ENCODE measurements at places on chromosomes 2 and 18. TPM values are rescaled to one million over a fixed set of nuclear protein-coding genes. Genes with fewer than 3 reads are reported as not detected.

DNA sequence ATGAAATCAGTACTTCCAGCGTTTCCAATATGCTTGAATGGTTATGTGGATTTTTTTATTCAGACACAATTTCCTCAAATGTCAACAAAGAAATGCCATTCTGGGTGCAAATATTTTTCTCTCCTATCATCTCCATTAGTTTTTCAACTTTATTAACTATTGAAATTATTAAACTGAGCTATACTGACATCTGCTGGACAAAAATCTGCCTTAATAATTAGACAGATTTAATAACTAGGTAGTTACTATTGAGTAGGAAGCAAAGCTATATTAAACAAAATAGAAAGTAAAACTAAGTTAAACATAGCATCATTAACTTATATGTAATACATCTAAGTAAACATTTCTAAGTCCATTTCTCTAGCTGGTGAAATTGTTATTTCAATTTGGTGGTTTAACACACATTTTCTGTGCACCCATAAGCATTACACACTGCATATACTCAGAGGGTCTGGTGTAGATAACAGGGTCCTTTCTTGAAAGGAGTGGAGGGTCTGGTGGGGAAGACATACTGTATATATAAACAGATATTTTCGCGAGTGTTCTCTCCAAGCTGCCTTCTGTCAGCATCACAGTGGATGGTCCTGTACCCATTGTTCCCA is 77.0 kb downstream of the LANCL1 start:
- no peak overlapping the region for H3K27ac ChIP-seq
- H3K4me3 ChIP-seq: no peak overlapping the region
- DNase-seq: no peak
- no peaks in the 10 kb centered on the region for H3K4me1 ChIP-seq
- H3K27me3 ChIP-seq: no peaks in the 10 kb centered on the region
- no peaks in the 10 kb centered on the region for H3K36me3 ChIP-seq

DNA sequence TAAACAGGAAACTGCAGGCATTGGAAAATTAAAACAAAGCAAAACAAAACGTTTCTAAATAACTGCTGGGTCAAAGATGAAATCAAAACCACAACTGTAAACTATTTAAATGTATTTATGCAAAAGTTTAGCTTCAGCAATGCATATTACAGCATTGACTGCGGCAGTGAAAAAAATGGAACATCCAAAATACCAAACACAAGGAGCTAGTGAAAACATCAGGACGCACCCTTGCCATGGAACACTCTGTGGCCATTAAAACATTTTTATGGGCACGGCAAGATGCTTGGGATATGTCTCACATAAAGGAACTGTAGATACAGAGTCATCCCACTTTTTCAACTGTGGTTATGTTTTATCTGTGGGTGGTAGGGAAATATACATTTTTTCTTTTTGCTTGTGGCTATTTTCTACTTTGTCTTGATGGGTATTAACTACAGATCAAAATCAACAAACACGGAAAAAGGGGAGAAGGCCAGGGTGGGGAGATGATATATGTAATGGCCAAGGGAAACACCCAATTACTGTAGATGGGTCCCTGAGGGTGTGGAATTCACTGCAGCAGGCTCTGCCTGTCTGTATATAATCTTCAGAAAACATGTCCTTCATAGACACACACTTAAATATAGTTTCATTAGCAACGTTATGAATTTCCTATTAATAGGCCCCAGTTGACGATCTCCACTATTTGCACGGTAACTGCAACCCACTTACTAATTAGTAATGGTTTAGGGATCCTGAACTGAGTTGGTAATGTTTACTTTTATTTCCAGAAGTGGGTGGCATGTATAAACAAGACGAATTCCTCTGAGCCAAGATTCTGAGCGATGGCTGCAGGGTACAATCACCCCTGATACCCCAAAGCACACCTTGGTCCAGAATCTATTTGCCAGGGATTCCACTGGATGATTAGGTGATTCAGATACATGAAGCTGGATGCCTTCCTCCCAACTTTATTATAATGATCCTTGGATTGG is 110.5 kb downstream of the ACKR3 start:
- no peak overlapping the region for H3K27ac ChIP-seq
- no peak for DNase-seq
- H3K27me3 ChIP-seq: no peaks in the 10 kb centered on the region
- H3K4me1 ChIP-seq: no peaks in the 10 kb centered on the region
- no peaks in the 10 kb centered on the region for H3K36me3 ChIP-seq
- no peak overlapping the region for H3K4me3 ChIP-seq

- H3K36me3 ChIP-seq: no peaks in the 10 kb centered on the region
- H3K4me3 ChIP-seq: peak overlapping the region; percentile 92
- H3K27me3 ChIP-seq: no peaks in the 10 kb centered on the region
Measured at GRCh38 chr2:73070643-73071359, 711 bp downstream of the SFXN5 start.

- H3K27ac ChIP-seq: no peak overlapping the region
- no peaks in the 10 kb centered on the region for H3K4me1 ChIP-seq
- H3K36me3 ChIP-seq: peaks cover 5% of the 10 kb centered on the region
- DNase-seq: no peak
Measured at GRCh38 chr18:74163019-74163660, 14.8 kb downstream of the TIMM21 start.

DNA sequence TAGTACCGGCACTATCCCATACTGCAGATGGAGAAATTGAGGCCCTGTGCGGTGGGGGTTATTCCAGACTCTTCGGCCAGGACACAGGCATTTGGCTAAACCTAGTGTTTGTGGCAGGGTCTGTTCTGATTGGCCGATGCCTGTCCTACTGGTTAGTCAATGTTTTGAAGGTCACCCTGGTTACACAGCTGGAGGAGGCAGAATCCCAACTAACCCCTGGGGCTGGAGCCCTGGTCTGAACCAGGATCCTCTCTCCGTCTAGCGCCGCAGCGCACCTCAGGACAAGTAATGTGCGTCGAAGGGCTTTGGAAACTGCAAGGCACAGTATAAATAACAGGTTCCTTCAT is 19.4 kb downstream of the TEX44 start:
- peaks cover 19% of the 10 kb centered on the region for H3K4me1 ChIP-seq
- no peak for DNase-seq
- H3K4me3 ChIP-seq: no peak overlapping the region
- H3K36me3 ChIP-seq: no peaks in the 10 kb centered on the region
- H3K27ac ChIP-seq: no peak overlapping the region

GRCh38 chr2:64591188-64591587 is 62.5 kb downstream of the SERTAD2 start:
- H3K4me1 ChIP-seq: no peaks in the 10 kb centered on the region
- no peak overlapping the region for H3K4me3 ChIP-seq
- H3K36me3 ChIP-seq: peaks cover 14% of the 10 kb centered on the region

GRCh38 chr2:53911434-53912189 is 51.8 kb upstream of the GPR75 start:
- no peak overlapping the region for H3K27ac ChIP-seq
- DNase-seq: no peak
- H3K36me3 ChIP-seq: peaks cover 13% of the 10 kb centered on the region
- H3K4me3 ChIP-seq: no peak overlapping the region

- no peak overlapping the region for H3K4me3 ChIP-seq
- no peak overlapping the region for H3K27ac ChIP-seq
- H3K27me3 ChIP-seq: no peaks in the 10 kb centered on the region
- peaks cover 20% of the 10 kb centered on the region for H3K4me1 ChIP-seq
- H3K36me3 ChIP-seq: no peaks in the 10 kb centered on the region
- no peak for DNase-seq
Measured at GRCh38 chr18:63257453-63257852, 62.1 kb downstream of the BCL2 start.

DNA sequence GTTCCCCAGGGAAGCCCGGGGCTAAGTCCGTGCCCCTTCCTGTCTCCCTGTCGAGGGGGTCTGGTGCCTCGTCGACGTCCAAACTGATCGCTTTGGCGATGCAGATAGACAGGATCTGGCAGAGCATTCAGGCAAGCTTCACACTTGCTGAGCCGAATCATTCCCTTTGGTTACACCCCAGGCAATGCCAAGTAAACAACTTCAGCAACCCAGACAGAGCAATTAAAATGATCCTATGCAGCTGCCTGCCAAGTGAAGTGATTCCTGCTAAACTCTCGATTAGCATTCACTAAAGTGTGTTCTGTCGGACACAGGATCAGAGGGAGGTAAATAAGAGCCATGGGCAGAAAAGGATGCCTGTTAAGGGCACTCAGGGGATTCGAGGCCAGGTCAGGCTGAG is 108.2 kb upstream of the RAB12 start:
- no peaks in the 10 kb centered on the region for H3K36me3 ChIP-seq
- no peak overlapping the region for H3K4me3 ChIP-seq

- no peak overlapping the region for H3K27ac ChIP-seq
- H3K36me3 ChIP-seq: no peaks in the 10 kb centered on the region
- H3K27me3 ChIP-seq: no peaks in the 10 kb centered on the region
- no peak for DNase-seq
- H3K4me3 ChIP-seq: no peak overlapping the region
- peaks cover 50% of the 10 kb centered on the region for H3K4me1 ChIP-seq
Measured at GRCh38 chr2:42191285-42192009, 22.3 kb downstream of the EML4 start.

- no peaks in the 10 kb centered on the region for H3K27me3 ChIP-seq
- H3K4me3 ChIP-seq: no peak overlapping the region
- no peaks in the 10 kb centered on the region for H3K4me1 ChIP-seq
- H3K27ac ChIP-seq: no peak overlapping the region
- no peaks in the 10 kb centered on the region for H3K36me3 ChIP-seq
Measured at GRCh38 chr2:30736461-30737325, 70.6 kb downstream of the CAPN13 start.

DNA sequence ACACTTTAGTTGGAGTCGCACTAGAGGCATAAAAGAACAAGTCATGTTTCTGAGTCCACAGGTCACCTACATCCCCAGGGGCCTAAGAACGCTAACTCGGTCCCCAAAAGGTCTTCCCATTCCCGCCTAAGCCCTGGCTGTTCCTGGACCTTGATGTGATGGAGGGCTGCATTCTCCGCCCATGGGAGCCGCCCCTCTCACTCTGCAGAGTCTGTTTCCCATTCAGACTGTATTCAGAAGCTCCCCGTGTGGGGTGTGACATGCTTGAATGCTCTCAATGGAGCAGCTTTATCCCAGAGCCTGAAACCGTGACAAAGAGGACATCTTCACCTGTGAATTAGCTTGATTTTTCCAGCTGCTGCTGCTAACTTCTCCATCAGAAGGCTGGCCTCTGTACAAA is 319.0 kb upstream of the KLHL29 start:
- H3K36me3 ChIP-seq: no peaks in the 10 kb centered on the region
- no peak overlapping the region for H3K27ac ChIP-seq
- DNase-seq: no peak
- H3K4me3 ChIP-seq: no peak overlapping the region

Gene DCDC2C
- total RNA-seq: not detected

Gene UGT1A8
- total RNA-seq: not detected

Gene CPLX4
- total RNA-seq: not detected

Gene SLC19A3
- not detected for total RNA-seq
